ENCODE measurements at places on chromosomes 12 and 14.
A peak's percentile ranks its signal among the peaks of the same experiment; 100 is the strongest.

- DNase-seq: no peak
These were observed 97.2 kb upstream of the BBS10 start for GRCh38 chr12:76445462-76445861.

- no peak for DNase-seq
These were observed 18.0 kb upstream of the NRDE2 start for GRCh38 chr14:90349739-90350138.

GRCh38 chr14:74495356-74495755 lies 1.8 kb downstream of the ISCA2 start:
- DNase-seq: no peak

DNA sequence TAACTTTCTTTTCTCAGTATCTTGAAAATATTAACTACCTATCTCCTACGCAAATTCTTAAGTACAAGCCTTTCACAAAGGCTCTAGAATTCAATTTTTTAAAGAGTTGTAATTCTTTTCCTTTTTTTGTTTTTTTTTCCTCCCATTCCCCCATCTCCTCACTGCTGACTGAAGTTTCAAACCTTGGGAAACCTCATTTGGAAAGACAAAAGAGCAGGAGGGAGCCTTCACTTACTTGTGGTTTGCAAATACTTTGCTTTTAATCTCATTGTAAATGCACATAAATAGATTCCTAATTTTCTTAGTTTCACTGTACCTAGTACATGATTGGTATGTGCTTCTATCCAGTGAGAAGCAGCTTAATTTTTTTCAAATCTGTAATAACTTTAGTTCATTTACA lies 15.8 kb upstream of the PTGDR start:
- no peak for DNase-seq

GRCh38 chr14:64879635-64880220 lies at the start of gene SPTB:
Gene SPTB (minus strand): TSS chr14:64879907. CDS start chr14:64823094, 56,813 bp downstream.
- peak; percentile 72 for DNase-seq

DNA sequence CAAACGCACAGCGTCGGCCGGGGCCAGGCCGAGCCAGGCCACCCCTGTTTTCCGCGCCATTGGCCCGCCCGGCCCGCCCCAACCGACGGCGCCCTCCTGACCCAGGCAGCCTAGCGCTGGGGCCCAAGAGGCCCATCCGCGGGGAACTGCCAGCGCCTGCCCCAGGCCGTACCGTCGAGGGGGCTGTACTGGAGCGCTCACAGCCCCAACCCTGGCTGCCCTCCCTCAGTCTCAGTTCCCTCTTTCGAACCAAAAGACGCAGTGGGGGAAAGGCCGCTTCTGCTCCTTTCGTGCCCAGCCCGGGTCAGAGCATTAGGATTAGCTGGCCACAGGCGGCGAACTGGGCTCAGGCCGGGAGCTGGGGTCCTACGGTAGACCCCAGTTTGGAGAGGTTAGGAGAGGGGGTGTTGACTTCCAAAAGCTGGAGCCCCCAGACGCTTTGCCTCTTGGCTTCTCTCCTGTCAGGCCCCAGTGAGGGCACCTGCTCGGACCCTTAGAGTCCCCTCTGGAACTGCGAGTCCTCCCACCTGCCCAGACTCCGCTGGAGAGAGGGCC lies 1.9 kb downstream of the NKX2-1 start:
- no peak for DNase-seq

DNA sequence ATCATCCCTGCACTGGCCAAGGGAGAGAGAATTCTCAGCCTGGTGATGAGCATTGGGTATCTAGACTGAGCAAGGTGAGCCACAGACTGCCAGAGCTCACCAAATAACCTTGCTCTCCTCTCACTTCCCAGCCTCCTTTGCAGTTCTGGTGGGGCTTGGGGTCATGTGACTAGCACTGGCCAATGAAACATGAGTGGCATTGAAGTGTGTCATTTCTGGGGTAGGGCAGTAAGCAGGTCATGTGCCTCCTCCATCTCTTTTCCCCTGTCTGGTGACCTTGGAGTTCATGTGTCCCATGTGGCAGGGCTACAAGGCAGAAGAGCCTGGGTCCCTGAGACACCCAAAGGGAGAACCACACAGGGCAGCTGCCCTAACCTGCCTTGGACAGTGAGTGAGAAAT lies 3.6 kb upstream of the KRT72 start:
- no peak for DNase-seq

GRCh38 chr12:49646331-49646830 lies 23.0 kb downstream of the PRPF40B start:
- DNase-seq: no peak

DNA sequence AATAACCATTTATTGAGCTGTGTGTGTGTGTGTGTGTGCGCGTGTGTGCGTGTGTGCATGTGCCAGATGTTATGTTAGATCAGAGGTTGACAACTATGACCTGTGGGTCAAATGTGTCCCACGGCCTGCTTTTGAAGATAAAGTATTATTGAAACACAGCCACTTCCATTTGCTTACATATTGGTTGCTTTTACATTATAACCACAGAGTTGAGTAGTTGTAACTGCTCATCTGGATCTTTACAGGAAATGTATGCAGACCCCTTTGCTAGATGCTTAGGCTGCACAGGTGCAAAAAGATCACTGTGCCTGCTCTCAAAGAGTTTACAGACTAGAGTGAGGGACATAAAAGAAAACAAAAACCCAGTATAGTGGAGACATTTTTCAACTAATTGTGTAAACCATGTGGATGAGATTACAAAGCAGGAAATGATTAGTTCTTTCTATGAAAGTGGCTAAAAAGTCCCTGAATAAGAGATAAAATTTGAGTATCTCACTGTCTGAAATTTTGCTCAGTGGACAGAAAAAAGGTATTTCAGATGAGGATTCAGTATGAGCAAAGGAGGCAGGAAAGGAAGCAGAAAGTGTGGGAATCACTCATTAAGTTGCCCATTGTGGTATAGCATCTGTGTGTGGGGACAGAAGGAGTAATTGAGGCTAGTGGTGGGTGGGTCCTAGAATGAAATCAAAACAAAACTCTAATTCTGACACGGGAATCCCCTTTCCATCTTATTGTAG lies 188.4 kb downstream of the PAH start:
- DNase-seq: no peak

GRCh38 chr12:56020423-56021184 lies at the start of gene IKZF4:
Gene IKZF4 (plus strand): TSS chr12:56021043. CDS start chr12:56021494, 451 bp downstream.
- DNase-seq: no peak

DNA sequence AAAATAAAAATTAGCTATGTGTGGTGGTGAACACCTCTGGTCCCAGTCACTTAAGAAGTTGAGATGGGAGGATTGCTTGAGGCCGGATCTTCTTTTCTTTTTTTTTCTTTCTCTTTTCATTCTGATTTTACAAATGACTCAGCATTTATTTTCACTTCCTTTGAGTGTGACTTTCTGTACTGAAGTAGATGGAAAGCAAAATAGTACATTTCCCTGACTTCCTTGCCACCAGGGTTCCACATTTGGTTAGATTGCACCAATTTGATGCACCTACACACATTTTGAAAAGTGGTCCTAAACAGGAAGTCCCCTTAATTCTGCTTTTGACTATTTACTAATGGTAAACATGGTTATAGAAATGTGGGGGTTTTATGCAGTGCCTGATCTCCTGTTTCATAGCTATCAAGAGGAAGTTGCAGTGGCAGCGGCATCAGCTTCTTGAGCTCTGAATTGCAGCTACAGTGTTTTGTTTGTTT lies 13.0 kb upstream of the LEMD3 start:
- no peak for DNase-seq

Measured in activated T-cell treated with anti-CD3 and anti-CD28 coated beads for 4 hours (primary cell).